HT-29 (cell line): ENCODE measurements at places on chromosomes 5 and 9. TPM values are rescaled to one million over a fixed set of nuclear protein-coding genes. Genes with fewer than 3 reads are reported as not detected.

The NDOR1 gene
- total RNA-seq: 19.0 and 23.9 TPM in 2 replicates

The LTC4S gene
- not detected in 2 replicates for total RNA-seq

The TOR1A gene
- 21.3 and 25.2 TPM in 2 replicates for total RNA-seq

- DNase-seq: no peak
Observed at GRCh38 chr5:174825587-174825986, 101.2 kb downstream of the MSX2 start.

DNA sequence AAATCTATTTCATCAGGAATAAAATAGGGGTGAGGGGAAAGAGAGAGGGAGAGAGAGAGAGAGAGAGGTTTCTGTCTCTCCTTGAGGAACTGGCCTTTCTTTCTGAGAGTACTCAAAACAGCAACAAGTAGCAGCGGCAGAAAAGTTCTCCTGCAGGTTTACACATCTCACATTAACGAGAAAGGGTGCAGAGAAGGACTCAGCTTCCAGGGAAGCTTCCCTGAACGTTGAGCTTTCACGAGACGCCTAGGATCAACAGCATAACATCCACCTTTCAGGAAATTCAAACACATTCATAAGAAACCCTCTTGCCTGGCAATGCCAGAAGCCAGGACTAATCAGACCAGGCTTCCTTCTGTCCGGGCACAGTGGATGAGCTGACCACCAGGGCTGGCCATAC lies 162.9 kb downstream of the ZDHHC21 start:
- no peak for DNase-seq

- no peak for DNase-seq
Observed at GRCh38 chr9:105148328-105149006, 96.0 kb upstream of the SLC44A1 start.

DNA sequence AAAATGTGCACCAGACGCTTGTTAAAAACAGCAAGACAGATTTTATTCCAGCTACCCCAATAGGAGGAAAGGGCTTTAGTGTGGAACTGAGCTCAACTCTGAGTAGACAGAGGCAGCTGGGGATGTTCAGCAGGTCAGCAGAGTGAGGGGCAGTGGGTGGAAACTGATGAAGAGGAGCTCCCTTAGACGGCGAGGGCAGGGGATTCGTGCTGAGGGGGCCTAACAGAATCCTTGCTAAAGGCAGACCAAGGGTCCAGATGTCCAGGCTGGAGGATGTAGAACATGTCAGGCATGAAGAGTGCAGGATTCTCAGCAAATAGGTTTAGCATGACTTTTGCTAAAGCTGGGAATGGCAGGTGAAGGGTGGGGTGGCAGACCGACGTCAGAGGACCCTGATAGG lies 71.9 kb upstream of the OLFM1 start:
- no peak for DNase-seq

GRCh38 chr5:24389968-24390367 lies 254.8 kb downstream of the CDH10 start:
- no peak for DNase-seq

DNA sequence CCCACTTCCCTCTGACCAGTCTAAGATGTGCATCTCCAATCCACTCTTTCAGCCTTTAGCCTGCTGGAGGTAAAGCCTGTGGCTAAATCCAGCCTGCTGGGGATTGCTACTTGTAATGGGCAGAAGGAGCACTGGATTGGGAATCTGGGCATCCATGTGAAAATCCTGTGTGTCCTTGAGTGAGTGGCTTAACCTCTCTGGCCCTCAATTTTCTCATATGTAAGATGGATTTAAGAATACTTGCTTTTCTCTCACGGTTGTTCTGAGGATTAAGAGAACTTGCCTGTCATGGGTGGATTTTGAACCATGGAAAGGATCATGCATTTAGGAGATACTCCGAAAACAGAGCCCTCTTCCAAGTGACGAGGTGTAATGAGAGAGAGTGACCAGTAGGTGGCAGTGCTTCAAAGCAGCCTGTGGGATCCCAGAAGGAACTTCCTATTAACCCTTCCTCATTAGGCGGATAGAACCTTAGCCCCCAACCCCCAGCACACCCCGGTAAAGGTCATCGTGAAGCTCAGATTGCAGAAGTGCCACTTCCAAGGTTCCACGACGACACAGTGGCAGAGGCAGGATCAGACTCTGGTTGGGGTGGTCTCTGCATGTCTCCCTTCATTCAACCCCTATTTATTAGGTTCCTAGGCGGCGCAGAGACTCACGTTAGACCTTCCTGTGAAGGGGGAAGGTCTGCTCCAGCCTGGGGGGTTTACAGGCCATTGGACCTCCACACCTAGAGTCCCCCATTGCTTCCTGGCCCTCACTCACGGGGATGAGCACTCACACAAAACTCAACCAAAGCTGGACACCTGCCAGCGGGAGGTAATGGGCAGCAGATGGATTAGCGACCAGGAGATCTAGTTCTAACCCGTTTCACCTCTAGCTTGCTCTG lies 68.7 kb upstream of the ZNF618 start:
- peak; percentile 52 for DNase-seq

The ENDOG gene
- total RNA-seq: 52.1 and 70.8 TPM in 2 replicates

GRCh38 chr5:112732131-112732530 lies 5.6 kb upstream of the APC start:
- DNase-seq: no peak

DNA sequence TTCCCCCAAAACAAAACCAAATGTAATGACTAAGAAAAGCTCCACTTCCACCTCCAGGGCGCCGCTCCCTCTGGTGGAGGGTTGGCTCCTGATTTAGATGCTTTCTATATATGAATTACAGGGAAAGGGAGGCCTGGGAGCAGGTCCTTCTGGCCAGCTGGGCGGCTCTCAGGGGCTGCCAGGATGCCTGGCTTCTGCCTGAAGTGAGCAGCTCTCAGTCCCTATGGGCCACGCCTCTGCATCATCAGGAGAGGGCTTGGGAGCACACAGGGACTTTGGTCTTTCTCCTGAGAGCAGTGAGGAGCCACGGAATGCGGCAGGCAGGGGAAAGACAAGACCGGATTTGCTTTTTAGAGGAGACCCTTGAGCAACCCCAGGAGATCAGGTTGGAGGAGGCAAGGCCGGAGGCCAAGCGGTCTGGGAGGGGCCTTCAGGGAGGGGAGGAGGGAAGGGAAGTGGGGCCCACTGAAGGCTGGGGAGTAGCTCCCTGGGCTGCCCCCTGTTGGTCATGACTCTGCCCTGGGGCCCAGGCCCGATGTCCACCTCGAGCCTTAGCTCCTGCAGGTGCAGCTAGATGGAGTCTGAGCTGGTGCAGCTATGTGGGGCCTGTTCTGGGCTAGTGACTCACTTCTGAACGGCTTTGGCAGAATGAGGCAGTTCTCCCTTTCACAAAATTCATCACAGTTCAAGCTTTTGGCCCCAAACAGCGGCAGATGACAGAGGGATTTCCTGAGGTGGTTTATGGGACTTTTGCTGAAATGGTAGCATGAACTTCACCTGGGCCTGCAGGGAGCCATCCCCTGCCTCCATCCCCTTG lies 11.3 kb upstream of the GRHPR start:
- no peak for DNase-seq

The PCDHB2 gene
- total RNA-seq: 0.13 TPM in 1 of 2 replicates, not detected in the other

The KIF24 gene
- 8.0 and 8.4 TPM in 2 replicates for total RNA-seq

The ADAMTSL1 gene
- total RNA-seq: not detected in 2 replicates

DNA sequence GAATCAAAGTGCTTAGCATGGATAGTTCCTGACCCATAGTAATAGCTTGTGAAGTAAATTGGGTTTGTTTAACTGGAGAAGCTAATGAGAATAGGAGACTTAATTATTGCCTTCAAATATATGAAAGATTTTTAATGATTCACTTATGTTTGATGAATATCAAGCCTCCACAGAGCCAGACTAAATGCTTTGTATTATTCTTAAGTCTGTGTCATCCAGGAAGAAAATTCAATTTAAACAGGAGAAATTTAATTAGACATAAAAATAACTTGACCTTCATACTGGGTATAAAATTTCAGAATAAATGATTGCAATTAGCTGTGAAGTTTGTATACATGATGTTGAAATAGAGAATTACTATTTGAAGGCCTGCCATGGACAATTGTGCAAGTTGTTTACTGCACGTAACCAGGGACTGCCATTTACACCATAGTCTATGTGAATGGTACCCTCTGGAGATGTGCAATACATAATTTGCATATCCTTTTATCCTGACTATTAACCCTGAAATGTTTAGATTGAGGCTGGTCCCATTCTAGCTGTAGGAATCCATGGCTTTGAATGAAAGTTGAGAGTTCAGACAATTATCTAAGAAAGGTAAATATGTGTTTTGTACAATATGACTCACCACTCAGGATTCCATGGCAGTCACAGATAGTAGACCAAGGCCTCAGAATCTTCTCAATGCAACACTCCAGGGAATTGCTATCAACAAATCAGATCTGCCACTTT lies 133.5 kb upstream of the IL12B start:
- peak; percentile 6 for DNase-seq

- DNase-seq: no peak
Observed at GRCh38 chr5:154514331-154514730, 36.3 kb upstream of the HAND1 start.

The DNAI1 gene
- total RNA-seq: not detected in 2 replicates

DNA sequence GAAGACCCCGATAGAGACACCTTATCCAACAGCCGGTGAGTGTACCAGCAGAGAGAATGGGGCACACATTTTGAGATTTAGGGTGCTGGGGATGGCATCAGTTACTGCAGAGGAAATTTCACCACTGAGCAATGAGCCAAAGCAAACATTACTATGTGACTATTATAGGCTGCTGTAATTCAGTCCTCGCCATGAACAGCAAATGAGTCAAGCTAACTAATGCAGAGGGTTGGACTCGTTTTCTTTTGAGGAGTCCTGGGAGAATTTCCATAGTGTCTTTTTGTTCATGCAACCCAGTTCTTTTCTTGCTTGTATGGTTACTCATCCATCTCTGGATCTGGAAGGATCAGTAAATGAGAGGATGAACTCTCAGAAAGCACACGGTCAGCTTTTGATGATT lies 323.8 kb downstream of the PSAT1 start:
- DNase-seq: no peak

The TMEM215 gene
- total RNA-seq: not detected in 2 replicates

The AFAP1L1 gene
- 0.05 TPM in 1 of 2 replicates, not detected in the other for total RNA-seq

GRCh38 chr9:91958174-91958573 lies 8.1 kb upstream of the ROR2 start:
- no peak for DNase-seq

- DNase-seq: no peak
Observed at GRCh38 chr5:86143837-86144236, 473.9 kb upstream of the COX7C start.

DNA sequence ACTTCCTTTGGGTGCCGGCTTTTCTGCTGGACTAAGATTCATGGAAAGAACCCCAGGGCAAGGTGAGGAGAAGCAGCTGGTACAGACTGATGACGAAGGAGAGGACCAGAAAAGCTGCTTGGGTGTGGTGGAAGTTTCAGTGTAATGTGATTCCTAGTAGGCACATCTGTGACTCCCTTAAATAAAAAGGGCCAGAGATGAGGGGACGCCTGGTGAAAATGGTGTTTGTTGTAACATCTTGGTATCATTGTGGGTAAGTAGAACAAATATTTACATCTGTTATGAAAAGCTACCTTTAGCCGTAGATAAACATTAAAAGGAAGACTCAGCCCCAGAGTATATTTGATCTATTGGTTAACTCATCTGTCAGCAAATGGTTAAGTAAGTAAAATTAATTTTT lies 33.8 kb downstream of the OTULINL start:
- no peak for DNase-seq

The SLC25A2 gene
- 0.33 TPM in 1 of 2 replicates, not detected in the other for total RNA-seq

The SOX30 gene
- total RNA-seq: 0.15 and 0.37 TPM in 2 replicates

The ZNF484 gene
- total RNA-seq: 1.2 and 1.8 TPM in 2 replicates

DNA sequence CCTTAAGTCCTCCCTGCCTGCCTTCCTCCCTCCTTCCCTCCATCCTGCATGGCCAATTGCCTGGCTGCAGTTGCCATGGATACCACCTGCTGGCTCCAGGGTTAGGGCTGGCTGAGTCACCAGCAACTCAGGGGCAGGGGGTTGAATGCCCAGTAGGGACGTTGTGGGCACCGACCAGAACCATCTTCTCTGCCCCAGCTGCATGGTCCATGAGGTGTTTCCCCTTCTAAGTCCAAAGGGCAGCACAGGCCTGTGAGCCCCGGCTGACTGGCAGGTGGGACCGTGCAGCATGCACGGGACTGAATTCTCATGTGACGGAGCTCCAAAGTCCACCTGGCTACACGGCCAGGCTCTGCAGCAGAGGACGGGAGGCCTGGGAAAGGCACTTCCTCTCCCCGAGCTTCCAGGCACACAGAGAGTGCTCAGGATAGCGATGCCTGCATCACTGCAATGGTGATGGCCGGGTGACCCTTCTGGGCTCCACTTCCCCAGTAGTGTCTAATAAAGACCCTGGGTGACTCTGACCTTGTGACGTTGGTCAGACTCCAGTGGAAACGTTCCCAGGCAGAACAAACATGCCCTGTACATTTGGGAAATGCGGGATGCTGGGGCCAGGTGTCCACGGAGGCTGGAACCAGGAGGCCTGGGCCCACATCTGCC lies 5.7 kb downstream of the ASS1 start:
- DNase-seq: no peak

DNA sequence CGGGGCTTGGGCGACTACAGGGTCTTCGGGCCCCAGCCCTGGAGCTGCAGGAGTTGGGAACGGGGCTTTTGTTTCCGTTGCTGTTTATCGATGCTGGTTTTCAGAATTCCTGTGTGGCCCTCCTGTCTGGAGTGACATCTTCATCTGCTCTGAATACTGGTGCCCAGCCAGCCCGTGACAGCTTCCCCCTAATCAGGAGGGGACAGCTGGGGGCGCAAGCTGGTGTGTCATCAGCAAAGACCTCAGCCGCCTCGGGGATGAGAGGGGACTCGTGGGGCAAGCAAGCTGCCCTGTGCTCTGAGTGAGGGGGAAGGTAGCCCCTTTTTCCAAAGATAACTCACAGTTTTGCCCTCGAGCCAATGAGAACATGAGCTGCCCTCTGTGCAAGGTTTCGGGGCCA lies 110.7 kb downstream of the RXRA start:
- DNase-seq: no peak

The DPYSL3 gene
- 0.81 and 2.3 TPM in 2 replicates for total RNA-seq

The GLDC gene
- not detected in 2 replicates for total RNA-seq

The SLC6A19 gene
- not detected in 2 replicates for total RNA-seq

GRCh38 chr5:32217886-32218396 lies 43.8 kb upstream of the GOLPH3 start:
- peak; percentile 51 for DNase-seq

GRCh38 chr5:151204051-151204450 lies 19.8 kb downstream of the CCDC69 start:
- no peak for DNase-seq

The PCDHGA11 gene
- 0.13 and 0.64 TPM in 2 replicates for total RNA-seq

- no peak for DNase-seq
Observed at GRCh38 chr5:149497357-149497756, 53.9 kb downstream of the CSNK1A1 start.
